Renal cortex interstitium (tissue), 15 donors: ENCODE measurements at places on chromosomes 3 and 15. TPM values are rescaled to one million over a fixed set of nuclear protein-coding genes. Genes with fewer than 3 reads are reported as not detected.

Gene EXD1
- not detected for polyA plus RNA-seq

Gene EAF1
- 17.1 TPM for polyA plus RNA-seq

DNA sequence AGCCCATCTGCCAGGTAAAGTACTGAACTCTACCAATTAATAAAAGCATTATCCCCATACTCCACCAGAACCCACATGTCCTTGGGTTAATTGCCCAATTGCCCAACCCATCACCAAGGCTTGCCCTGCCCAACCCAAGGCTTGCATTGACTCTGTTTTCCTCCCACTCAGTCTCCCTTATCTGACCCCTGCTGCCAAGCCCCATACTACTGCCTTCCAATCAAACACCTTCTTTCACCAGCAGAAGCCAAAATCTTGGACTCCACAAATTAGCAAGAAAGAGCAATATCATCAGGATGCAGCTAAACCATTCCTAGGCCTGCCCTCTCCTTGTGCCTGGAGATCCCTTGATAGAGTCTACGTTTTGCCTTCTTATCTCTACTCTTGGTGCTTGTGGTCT lies 602.9 kb downstream of the NTRK3 start:
- no peak for DNase-seq

DNA sequence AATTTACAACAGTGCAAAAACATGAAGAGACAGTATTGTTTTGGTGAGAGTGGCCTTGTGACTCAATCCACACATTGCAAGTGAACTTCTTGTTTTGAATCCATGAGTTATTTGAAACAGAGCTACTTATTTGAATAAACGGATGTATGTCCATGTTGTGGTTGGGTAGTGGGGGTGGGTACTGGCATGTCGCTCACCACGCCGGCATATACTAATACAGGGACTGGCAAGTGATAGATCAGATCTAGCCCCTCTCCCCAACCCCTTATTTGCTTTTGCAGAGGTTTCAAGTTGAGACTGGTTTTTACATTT lies 83.8 kb downstream of the EDEM1 start:
- no peak for DNase-seq

- DNase-seq: no peak
Observed at GRCh38 chr3:150260398-150260710, 147.7 kb upstream of the TSC22D2 start.

DNA sequence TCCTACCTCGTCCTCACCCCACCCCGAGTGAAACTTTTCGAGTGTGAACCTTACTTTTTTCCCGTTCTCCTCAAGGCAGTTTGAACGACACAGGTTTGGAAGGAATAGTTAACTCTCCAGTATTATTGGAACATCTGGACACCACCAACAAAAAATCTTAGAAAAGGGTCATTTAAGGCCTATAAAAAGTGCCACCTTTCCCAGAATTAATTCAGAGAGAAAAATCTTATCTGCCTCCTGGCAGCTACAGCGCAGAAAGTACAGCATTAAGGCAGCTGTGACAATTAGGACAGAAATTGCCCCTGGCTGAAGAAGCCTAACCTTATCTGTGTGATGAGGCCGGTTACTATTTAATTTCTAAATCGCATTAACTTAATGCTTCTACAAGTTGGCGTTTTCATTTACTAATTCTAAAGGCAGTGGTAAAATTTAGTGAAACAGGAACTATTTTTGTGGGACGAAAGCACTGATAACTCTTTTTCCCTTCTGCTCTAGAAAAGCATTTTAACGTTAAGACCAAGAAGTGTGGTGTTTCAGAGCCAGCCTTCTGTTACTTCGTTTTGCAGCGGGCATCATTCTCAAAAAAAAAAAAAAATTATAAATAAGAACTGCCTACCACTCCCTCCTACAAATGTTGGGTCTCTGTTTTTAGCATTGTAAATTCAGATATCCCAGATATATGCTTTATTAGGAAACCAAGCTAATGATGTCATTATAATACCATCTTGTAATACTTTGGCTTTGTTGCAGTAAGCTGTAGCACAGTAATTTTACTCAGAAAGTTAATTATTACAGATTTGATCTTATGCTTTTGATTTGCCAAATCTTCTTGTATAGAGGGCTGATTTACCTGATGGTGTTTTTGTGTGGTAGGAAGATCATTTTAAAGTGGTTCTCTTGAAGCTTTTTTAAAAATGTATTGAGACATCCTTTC lies 1.4 kb downstream of the ATP11B start:
- DNase-seq: peak; percentile 12
